ENCODE measurements at places on chromosomes 5 and 9.

DNA sequence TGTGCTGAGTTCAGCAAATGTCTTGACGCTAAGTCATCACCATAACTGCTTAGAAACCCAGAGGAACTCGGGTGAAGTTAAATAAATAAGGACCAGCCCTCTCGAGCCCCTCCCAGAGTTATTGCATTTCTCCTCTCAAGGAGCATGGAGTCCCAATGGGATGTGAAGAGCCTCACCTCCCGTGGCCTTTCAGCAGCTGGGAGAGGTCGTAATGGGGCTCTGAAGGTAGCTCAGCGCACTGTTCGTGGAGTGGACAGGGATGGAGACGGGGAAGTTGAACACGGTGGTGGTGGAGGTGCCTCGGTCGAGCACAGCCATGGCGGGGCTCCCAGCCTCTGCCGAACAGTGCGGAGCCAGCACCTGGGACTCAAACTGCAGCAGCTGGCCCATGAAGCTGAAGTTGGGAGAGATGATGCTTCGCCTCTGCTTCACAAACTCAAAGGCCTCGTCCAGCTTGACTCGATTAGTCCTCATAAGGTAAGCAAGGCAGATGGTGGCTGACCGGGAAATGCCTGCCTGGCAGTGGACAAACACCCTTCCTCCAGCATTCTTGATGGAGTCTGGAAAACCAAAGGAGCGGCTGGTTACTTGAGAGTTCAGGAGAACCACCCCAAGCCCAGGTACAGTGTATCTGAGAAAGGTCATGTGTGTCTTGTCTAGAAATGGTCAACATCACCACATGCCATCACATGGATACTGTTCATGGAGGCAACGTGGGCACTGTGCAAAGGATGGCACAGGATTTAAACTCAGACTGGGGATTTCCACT lies 2.2 kb downstream of the DUSP1 start:
- DNase-seq: no peak

- DNase-seq: no peak
Observed at GRCh38 chr5:172178991-172179989, 8.7 kb downstream of the STK10 start.

DNA sequence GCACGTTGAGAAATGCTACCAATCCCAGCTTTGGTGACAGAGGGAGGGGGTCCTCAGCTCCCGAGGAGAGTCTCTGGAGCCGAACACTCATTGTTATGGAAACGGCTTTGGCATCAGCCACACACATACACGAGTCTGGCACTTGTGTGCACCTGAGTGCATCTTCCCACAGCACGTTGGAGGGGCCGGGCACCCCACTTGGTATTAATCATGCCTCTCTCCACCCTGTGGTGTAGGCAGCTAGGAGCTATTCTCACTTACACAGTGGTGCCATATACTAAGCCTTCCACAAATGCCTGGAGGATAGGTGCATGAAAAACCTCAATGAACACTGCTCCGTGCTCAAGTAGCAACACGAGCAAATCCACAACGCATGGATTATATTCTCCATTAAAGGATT lies 133.9 kb upstream of the PANK3 start:
- DNase-seq: no peak

DNA sequence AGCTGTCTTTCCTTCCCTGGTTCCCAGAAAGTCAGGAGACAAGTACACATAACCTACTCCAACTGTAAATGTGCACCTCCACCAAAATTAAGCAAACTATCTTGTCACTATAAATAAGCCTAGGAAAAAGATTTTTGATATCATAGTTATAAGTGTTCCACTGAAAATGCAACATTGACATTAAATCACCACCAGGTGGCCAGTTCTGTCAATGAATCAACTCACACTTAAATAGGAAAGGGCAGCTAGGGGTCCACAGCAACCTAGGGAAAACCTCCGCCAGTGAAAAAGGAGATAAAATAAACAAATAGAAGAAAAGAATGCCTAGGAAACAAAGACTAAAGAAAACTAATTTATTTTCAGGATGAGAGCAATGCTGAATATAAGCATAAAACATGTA lies 243.0 kb upstream of the PTPRD start:
- DNase-seq: no peak

- DNase-seq: no peak
Observed at GRCh38 chr5:77295863-77296378, 85.4 kb downstream of the PDE8B start.

GRCh38 chr9:91042024-91042423 lies 240.4 kb downstream of the SYK start:
- no peak for DNase-seq

- DNase-seq: no peak
Observed at GRCh38 chr5:169880012-169880663, 100.2 kb downstream of the INSYN2B start.

GRCh38 chr9:133461975-133462374 lies 2.2 kb downstream of the CACFD1 start:
- DNase-seq: no peak

- no peak for DNase-seq
Observed at GRCh38 chr9:16721972-16722371, 148.5 kb downstream of the BNC2 start.

DNA sequence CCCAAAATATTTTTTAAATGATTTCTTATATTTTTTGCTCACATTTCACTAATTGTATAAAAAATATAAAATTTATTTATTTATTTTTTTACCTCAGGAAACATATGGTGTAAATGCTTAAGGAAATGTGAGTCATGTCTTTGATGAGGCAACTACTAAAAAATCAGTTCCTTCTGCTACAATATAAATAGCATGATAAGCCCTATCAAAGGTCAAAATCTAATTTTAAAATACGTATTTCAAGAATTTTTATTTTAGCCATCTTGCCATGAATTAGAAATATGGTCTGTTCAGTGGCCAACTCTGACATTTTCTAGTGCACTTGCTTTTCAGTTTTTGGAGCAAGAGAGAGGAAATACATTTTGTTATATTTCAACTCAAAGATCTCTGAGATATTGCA lies 50.5 kb downstream of the PDE4D start:
- no peak for DNase-seq

- no peak for DNase-seq
Observed at GRCh38 chr5:88792144-88792840, 90.7 kb downstream of the MEF2C start.

DNA sequence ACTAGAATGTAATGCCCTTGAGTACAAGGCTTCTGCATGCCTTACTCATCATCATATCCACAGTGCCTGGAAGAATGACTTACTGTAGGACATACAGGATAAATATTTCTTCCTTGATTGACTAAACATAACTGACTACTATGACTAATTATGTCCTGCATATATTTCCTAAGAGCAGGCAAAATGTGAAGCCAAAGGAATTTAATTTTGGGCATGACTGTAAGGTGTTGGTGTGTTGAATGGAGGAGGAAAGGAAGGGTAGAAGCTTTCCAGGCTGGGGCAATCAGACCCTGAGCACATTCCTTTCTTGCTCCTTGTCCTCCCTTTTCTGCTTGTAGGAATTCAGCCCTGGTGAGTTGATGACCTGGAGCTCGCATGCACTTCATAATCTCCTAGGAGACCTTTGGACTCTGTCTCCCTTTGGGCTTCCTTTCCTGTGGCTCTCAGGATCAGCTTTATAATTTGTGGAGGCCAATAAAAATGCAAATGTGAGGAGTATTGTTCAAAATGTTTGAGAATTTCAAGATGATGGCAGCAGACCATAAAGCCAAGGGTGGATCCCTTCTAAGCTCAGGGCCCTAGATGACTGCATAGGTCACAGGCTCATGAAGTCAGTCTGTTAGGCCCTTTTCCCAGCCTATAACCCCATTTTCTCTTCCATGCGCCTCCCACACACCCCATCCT lies 174.0 kb downstream of the HMHB1 start:
- DNase-seq: no peak

DNA sequence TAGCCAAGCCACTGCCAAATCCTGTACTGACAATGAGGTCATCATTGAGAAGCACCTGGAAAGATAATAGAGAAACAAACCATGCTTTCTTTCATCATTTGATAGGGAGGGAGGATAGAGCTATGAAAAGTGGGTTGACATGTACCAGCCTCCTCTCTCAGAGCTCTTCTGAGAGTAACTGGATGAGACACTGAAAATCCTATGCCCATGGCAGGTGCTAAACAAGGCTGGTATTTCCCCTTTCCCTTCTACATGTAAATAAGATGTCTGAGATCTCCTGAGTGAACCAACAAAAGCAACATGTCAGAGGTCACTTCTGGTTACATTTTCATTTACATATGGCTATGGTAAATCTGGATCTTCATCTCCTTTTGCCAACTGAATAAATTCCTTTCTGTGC lies 45.3 kb upstream of the TRAF1 start:
- DNase-seq: no peak

GRCh38 chr5:34487956-34488355 lies 168.2 kb upstream of the RAI14 start:
- DNase-seq: no peak

DNA sequence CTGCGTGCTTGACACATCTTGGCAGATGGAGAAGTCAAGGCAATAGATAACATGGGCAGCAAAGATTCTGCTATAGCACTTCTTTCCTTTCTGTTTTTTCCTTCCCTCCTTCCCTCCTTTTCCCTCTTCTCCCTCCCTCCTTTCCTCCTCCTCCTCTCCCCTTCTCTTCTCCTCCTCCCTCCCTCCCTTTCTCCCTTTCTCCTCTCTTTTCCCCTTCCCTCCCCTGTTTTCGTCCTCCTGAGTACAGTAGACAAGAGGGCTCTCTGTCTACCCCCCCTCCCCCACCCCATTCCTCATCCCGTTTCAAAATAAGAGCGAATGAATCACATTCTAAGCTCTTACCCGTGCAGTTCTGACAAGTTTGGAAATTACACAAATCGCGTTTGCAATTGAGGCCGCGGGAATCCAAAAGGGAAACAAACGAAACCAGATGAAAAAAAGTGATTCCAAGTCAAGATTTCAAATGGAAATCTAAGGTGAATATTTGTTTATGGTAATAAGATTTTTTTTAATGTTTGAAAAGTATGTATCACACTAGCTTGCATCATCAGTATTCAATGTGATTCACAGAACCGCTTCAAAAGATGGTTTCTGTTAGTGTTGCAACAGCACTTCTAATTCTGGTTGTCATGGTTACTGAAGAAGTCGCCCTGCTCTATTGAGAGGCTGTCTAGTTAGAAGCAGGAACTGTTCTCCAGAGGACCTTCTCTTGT lies 1.3 kb downstream of the NIM1K start:
- DNase-seq: no peak

DNA sequence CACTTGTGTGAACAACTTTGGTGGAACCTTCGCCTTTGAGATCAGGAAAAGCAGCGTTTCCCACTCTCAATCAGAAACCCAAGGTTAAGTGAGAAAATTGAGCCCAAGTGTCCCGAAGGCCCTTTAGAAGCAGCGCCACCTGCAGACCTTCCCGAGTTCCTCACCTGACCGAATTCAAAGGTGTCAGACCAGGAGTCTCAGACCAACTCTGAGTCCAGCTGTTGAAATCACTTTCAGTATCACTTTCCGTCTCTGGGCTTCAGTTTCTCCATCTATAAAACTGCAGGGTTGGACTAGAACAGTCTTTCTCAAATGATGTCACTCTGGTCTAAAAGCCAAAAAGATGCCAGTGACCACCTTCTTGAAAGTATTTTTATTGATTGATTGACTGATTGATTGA lies 31.7 kb upstream of the GRHPR start:
- no peak for DNase-seq

GRCh38 chr9:121067640-121068039 lies 7.1 kb upstream of the CNTRL start:
- DNase-seq: no peak

- no peak for DNase-seq
Observed at GRCh38 chr9:111873901-111874300, 22.7 kb upstream of the UGCG start.

- DNase-seq: no peak
Observed at GRCh38 chr9:3850098-3850497, 324.3 kb upstream of the RFX3 start.

- no peak for DNase-seq
Observed at GRCh38 chr9:25094518-25094917, 548.8 kb upstream of the IZUMO3 start.

- no peak for DNase-seq
Observed at GRCh38 chr5:171848486-171848885, 62.9 kb downstream of the SMIM23 start.

- DNase-seq: no peak
Observed at GRCh38 chr9:28464481-28465216, 891.4 kb upstream of the C9orf72 start.

DNA sequence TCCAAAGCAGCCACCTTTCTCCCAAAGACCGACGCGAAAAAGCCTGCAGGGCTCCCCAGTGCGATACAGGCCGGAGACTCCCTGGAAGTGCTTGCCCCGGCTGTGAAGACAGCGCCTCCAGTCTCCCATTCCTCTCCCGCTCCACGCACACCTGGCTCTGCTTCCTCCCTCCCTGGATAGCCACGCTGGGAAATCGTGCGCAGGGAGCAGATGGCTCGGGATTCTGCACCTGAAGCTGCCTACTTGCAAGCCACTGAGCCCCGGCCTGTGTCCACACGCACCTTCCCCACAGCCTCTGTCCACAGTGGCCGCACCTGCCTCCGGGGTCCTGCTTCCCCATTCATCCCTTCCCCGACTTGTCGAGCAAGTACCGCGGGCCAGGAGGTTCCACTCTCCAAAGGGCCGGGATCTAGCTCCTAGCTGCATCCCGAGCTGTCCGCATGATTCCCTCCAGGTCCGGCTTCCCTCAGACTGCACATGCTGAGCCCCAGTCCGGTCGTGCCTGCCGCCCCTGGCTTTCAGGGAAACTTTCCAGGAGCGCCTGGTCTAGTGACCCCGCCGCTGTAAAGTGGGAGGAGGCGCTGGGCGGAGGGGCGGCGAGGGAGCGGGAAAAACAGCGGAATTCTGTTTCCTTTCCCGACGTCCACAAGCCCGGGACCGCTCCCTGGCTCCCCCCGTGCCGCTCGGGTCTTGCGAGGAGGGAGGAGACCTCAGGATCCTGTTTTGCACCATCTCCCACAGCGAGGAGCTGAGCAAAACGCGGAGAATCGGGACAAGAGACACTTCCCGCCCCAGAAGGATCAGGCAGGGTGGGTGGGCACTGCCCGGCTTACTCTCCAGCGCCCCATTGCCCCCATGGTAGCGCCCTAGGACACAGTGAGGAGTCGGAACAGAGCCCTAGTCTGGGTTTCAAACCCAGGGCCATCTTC lies 2.0 kb downstream of the SEMA6A start:
- DNase-seq: no peak

DNA sequence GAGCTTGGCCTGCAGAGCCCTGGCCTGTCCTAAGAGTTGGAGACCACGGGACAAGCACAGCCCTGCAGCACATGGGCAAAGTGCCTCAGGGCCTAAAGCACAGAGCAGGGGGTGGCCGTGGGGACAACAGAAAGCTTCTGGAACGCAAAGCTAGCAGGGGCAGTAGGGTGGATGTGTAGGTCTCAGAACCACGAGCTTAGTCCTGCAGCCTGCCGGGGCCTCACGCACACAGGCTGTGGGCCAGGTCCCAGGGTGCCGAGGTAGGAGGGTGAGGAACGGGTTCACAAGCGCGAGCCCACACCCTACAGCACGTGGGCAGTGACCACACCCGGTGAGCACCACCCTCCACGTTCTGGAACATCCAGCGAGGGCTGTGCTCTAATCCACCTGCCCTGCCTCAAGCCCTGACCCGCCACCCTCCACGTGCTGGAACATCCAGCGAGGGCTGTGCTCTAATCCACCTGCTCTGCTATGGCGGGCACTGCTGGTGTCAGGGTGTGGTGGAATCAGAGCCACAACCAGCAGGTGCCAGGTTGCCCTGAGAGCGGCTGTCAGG lies 9.3 kb downstream of the CLPTM1L start:
- DNase-seq: no peak
